ENCODE measurements at places on chromosomes 16 and 17.
A peak's percentile ranks its signal among the peaks of the same experiment; 100 is the strongest.

DNA sequence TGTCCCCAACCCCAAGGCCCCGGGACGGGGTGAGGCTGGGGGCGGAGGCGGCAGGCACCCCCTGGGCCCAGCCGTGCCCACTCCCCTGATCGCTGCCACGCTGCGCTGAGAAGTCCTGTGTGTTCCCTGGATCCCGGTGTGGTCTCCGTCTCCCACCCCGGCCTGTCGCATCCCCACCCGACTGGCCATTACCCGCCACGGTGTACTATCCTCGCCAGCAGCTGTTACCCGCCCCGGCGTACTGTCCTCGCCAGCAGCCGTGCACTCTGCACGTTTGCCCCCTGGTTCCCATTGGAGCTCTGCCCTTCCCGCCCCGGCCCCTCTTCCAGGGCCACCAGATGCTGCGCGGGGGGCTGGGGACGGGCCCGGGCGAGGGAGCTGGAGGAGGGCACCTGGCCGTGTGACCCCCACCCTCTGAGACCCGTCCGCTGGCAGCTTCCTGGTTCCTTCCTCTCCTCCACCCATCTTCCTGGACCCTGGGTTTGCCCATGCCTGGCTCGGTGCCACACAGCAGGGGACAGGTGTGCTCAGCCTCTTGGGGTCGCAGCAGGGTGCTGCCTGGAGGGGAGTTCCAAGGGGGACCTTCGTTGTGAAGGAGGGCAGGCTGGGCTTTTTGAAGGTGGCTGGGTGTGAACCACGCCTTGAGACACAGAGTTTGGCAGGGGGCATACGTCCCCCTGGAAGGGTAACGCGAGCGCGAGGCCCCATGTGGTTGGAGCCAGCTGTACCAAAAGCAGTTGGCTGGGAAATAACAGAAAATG is 19.7 kb downstream of the BAHCC1 start:
- no peak for DNase-seq

DNA sequence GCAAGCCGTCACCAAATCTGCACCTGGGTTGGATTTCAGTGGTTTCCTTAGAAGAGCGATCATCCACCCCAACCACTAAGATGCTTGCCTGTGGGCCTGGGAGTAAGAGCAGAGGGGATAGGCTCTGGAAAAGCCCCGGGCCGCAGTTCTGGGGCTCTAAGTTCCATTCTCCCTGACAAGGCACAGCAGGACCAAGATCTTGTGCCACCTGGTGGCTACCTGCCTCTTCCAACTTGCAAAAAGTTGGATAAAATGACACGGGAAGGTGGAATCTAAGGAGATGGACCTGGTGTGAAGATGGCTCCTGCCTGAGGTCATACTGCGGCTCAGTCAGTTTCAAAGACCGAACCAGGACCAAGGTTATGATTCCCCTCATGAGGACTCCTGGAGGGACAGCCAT is 42.3 kb downstream of the ABCC12 start:
- no peak for DNase-seq

GRCh38 chr17:59425085-59425931 is 93.9 kb downstream of the YPEL2 start:
- no peak for DNase-seq

DNA sequence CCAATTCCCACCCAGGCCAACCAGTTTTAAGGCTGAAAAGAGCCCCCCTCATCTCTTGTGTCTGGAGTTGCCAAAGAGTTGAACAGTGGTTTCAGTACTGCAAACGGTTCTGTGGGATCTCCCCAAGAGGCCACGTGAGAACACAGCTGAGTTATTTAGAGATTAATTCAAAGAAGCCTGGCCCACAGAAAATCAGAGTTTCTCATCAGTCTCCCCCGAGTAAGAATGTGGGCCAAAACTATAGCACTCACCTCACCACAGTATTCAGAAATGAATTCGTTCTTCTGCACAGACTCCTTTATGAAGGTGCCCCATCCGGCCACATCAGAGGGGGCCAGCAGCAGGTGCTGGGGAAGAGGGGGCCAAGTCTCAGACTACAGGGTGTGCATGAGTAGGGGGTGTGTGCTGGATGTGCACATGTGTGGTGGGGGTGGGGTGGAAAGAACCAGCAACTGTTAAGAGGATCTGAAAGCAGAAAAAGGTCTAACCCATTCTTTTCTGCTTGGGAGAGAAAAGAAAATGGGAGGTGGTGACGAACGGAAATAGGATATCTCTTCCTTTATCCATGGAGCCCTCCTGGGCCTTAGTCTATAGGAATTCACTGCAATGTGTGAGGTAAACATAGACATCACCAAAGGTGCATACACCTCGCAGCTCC is 22.6 kb downstream of the CNTNAP1 start:
- no peak for DNase-seq

GRCh38 chr17:34393401-34393800 is 30.4 kb upstream of the CCL1 start:
- DNase-seq = no peak

- DNase-seq = no peak
Observed at GRCh38 chr16:4407543-4408322, 8.7 kb downstream of the CORO7 start.

GRCh38 chr17:79290726-79291125 is 216.1 kb downstream of the ENGASE start:
- no peak for DNase-seq

DNA sequence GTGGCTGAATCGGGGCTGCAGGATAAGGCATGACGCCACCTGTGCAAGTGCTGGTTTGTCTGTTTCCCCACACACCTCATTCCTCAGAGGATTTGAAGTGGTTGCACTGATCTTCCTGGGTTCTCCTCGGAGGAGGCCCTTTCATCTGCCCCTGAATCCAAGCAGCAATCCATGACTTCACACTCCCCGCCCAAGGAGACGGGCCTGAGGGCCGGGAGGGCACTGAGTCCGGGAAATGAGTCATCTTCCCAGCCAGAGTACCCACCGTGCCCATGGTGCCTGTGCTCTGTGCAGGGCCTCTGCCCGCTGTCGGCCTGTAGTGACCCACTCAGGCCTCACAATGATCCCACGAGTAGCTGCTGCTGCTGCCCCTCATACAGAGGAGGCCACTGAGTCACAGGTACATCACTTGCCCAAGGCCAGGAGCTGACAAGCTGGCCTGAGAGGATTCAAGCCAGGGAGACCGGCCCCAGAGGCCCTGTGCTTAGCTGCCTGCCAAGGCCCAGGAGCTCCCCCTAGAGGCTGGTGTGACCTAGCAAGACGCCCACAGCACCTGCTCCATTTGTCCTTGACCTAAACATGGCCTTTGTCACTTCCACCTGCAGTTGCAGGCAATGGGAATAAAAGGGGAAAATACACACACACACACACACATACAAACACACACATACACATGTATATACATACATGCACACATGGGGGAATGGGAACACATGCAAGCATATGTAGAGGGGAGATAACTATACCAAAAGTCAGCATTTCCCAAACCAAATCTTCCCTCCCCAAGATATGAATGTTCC is 240.0 kb downstream of the C16orf95 start:
- DNase-seq = no peak

GRCh38 chr16:4692460-4693295 is 684 bp upstream of the NUDT16L1 start:
- DNase-seq = no peak

DNA sequence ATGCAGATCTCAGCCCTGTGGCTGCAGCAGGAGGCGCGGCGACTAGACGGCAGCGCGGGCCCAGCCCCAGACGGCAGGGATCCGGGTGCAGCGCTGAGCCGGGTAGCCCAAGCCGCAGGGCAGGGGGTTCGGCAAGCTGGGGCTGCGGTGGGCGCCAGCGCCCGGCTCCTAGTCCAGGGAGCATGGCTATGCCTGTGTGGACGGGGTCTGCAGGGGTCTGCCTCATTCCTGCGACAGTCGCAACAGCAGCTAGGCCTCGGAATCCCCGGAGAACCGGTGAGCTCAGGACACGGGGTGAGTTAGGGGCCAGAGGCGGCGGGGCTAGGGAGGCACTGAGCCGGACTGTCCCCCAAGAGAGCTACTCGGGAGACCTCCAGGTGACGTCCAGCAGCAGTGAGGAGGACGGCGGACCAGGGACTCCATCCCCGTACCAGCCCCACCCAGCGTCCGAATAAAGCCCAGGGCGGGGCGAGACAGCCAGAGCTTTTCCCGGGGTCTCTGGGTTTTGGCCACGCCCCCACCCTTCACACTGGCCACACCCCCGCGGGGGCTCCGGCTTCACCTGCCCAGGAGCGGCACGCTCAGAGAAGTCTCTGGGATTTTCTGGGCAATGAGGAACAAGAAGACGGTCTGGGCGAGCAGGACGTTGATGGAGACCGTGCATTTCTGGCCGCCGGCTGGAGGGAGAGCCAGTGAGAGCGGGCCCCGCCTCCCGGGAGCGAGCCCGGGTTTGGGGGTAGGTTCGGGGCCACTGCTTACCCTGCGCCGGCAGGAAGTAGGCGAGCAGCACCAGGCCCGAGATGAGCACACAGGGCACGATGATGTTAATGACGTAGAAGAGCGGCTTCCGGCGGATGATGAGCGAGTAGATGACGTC is 1.1 kb downstream of the C17orf107 start:
- no peak for DNase-seq

- DNase-seq = no peak
Observed at GRCh38 chr16:353404-354290, 1.1 kb upstream of the AXIN1 start.

GRCh38 chr16:75420987-75421819 is 12.1 kb downstream of the CFDP1 start:
- no peak for DNase-seq

DNA sequence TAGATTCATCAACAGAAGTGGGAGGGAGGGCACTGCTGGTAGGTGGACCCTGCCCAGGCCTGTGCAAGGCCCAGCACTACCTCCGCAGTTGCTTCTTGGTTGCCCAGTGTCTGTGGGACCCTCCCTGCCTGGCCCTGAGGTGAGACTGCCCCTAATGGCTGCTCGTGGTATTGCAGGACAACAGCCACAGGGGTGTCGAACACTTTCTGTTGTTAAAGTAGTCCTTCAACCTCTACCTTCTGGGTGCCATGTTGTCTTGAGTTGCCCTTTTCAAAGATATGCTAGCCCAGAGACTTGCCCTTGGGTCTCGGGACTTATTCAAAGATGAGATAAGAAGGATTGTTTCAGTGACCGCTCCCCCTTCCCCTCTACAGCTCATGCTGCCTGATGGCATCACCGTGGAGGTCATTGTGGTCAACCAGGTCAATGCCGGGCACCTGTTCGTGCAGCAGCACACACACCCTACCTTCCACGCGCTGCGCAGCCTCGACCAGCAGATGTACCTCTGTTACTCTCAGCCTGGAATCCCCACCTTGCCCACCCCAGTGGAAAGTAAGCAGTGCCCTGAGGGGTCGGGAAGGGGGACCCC is 29.1 kb downstream of the AKAP1 start:
- DNase-seq = no peak

- DNase-seq = no peak
Observed at GRCh38 chr16:48049847-48050246, 105.9 kb downstream of the ABCC12 start.

DNA sequence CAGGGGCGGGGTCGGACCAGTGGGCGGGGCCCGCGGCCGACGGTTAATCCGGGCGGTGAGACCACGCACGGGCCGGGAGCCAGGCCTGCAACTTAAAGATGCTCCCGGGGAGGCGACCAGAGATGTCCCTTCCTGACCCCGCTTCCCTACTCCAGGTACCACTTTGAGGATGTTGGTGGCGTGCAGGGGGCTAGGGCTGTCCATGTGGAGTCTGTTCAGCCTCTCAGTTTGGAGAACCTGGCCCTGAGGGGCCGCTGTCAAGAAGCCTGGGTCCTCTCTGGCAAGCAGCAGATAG is 580 bp downstream of the RANGRF start:
- no peak for DNase-seq

DNA sequence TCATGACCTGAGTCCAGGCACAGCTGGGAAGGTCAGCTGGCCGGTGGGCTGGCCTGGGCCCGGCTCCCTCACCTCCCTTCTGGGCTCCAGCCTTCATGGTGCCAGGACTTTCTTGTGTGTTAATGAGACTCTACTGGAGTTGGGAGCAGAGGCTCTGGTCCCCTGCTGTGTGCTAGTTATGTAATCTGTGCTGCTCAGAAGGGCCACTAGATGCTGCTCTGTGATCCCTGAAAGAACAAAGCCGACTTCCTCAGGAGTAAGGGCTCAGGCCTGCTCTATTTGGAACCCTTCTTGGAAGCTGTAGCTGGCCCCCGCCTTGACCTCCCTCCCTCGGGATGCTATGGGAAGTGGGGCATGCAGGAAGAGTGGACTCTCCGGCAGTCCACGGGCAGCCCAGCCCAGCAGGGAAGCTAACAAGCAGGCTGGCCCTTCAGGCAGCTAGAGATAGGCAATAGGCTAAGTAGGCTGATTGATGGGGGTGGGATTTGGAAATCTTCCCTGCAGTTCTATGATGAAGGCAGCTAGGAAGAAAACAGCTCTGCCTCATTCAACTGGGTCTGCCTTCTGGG is 3.3 kb upstream of the CDK5R1 start:
- DNase-seq = peak; percentile 95

DNA sequence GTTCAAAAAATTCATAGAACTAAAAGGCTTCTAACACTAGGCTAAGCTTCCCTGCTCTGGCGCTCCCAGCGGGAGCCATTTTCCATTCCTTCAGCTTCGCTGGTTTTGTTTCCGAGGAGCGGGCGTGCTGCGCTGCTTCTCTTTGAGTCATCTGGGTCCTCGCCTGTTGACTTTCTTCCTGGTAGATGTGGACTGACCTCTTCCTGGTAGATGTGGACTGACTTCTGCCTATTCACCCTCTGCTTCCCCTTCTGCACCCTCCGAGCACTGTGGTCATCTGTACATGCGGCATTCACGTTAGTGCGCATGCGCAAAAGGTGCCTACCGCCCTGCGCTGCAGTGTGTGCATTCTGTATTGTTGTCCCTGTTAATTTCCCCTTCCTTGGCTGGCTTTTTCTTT is 40.8 kb upstream of the SEC14L1 start:
- peak; percentile 65 for DNase-seq

GRCh38 chr16:87918866-87919680 is 17.3 kb downstream of the CA5A start:
- no peak for DNase-seq

DNA sequence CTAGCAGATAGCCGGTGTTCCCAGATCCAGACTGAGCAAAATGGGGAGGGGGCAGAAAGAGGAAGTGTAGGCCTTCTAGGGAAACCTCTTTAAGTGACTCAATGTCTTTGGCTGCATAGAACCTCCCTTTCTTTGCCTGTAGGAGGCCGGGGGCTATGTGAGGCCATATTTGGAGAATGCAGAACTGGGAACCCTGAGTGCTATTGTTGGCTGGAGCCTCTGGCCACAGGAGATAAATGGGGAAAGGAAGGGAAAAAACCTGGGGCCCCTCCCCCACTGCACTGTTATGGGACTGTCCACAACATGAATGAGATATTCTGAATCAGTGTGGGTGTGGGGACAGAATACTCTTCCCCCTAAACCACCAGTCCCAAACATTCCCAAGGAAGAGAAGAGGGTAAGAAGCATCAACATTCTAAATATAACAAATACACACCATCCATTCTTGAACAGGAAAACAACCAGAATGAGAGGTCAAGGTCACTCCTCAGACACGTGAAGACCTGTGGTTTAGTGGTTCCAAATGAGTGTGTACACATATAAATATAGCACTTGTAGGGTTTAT is 2.4 kb downstream of the VPS25 start:
- no peak for DNase-seq
